ENCODE measurements at places on chromosomes 5 and 9.
A peak's percentile ranks its signal among the peaks of the same experiment; 100 is the strongest.

GRCh38 chr9:437066-437465, 222.4 kb downstream of the DOCK8 start:
- no peak for DNase-seq

GRCh38 chr5:39238366-39239105, 19.2 kb upstream of the FYB1 start:
- DNase-seq: peak; percentile 24

GRCh38 chr5:61731267-61731945, 399.3 kb downstream of the ZSWIM6 start:
- DNase-seq: no peak

- no peak for DNase-seq
These were observed 51.1 kb downstream of the GCNT1 start for GRCh38 chr9:76510041-76510440.

DNA sequence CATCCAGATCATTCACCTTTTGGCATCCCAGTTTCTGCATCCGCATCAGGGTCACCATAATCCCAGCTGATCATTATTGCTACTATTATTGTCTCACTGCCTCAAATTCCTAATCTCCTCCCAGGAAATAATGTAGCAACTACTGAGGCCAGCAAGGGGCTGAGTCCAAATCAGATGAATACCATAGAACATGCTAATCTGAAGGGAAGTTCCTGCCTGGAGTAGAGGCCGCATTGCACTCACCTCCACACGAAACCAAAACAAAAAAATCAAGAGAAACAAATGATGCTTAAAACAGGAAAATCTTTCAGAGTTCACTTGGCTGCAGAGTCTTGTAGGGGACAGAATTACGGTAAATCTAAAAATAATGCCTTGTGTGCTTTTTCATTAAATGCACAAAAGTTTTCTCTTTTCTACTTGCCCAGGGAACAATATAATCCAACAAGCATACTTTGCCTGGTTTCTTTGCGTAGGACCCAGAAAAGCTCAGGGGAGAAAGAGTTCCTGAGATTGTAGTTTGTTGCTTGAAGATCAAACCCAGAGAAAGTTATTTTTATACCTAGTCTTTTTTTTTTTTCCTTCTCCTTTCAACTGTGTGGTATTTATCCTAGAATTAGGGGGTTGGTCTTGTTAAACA, 87.7 kb upstream of the KLF4 start:
- no peak for DNase-seq

DNA sequence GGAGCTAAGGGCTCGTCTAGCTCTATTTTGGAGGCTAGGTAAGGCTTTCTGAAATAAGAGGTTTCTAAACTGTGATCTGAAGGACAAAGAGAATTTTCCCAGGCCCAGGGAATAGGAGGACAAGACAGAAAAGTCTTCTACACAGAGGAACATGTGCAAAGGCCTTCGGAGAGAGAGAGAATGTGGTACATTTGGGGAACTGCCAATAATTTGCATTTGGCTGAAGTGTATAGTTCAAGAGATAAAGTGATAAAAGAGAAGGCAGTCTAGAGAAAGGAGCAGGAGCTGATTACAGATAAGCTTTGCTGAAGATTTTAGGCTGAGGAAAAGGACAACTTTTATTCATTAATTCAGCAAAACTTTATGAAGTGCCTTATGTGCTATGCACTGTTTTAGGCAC, 214.4 kb upstream of the ELL2 start:
- no peak for DNase-seq

GRCh38 chr9:113588936-113589335, 125.4 kb downstream of the RGS3 start:
- DNase-seq: no peak

GRCh38 chr9:22427226-22427880, 19.3 kb upstream of the DMRTA1 start:
- no peak for DNase-seq

DNA sequence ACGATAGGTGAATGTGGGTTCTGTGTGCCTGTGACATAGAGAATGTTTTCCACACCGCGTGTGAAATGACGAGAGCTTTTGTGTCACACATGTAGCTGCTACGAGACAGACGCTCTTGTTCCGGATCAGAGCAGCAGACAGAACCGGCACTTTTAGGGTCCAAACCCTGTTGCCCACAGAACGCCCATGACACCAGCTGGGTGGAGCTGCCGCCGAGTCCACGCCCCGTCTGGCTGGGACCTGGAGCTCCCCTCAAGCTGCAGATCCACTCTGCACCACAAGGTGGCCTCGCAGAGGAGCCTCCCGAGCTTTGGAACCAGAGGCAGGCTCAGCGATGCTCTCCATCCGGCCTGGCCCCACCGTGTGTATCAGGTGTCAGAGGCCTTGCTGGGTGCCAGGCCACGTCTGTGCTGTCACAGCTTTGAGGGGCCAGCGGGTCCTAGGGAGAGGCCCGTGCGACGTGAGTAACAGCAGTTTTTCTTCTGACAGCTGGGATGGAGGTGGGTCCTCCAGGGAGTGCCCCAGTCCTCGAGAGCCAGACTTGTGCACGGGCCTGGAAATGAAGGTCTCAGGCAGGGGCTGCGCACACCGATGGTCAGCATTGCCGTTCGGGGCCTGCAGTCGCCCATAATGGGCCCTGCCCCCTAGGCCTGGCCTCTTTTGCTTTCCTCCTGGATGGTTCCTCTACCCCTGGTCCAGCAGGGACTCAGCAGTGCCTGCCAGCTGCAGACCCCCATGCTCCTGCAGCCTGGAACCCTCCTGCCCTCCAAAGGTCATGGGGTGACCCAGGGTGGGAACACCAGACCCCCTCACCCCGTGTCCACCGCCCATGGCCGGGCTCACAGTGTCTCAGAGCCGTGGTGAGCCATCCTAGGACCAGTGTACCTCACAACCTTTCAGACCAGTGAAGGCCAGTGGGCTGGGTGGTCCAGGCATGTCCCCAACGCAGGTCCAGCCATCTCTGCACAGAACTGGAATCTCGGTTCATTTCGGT, 2.5 kb upstream of the LRRC14B start:
- DNase-seq: peak; percentile 79

DNA sequence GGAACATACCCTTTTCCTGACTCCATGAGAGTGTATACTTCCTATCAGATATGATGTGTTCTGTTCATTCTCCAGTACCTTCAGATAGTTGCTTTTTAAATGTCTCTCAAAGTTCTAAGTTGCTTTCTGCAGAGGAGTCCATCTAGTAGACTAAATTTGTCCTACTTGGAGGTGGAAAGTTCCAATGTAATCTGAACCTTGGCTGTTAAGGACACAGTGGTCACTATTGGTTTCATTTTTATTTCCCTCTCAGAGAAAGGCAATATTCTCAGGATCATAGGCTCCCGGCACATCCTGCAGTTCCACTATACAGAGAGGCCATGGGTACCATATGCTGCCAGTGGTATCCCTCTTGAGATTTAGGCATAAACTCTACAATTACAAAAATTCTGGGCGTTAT, 634.6 kb downstream of the LRRC70 start:
- DNase-seq: no peak

- DNase-seq: peak; percentile 71
These were observed 19.7 kb downstream of the GPR107 start for GRCh38 chr9:130073373-130073772.

GRCh38 chr5:2240118-2240904, 357.6 kb upstream of the IRX4 start:
- no peak for DNase-seq

GRCh38 chr5:152164860-152165259, 240.2 kb upstream of the GLRA1 start:
- DNase-seq: no peak

GRCh38 chr5:113572716-113573115, 59.2 kb downstream of the YTHDC2 start:
- no peak for DNase-seq

- no peak for DNase-seq
These were observed 596.2 kb upstream of the DAB2 start for GRCh38 chr5:40021007-40021406.

DNA sequence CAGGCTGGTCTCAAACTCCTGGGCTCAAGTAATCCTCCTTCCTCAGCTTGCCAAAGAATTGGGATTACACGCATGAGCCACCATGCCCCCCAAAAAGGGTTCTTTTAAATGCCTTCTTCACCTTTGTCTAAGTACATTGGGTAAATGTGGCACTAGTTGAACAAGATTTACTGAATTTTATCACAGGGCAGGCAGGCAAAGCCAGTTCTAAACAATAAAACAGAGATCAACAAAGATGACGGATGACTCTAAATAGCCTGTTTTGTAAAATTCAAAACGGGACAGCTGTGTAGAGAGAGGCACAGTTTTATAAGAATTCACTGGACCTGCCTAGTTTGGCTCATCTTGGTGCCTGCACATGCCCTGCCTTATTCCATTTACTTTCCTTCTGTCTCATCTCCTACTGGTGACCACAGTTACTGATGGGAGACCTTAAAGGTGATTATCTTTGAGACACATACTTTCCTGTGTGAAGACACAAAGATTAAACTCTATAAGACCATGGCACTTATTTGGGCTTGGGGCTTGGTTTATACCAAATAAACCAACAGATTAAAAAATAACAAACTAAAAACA, 149.6 kb upstream of the DMRT1 start:
- DNase-seq: no peak

GRCh38 chr5:165349735-165350134, 1844.3 kb downstream of the MAT2B start:
- DNase-seq: peak; percentile 97

- no peak for DNase-seq
These were observed 2.8 kb upstream of the AMBP start for GRCh38 chr9:114080773-114081440.

GRCh38 chr5:149035372-149035790, 27.5 kb downstream of the SH3TC2 start:
- peak; percentile 77 for DNase-seq

DNA sequence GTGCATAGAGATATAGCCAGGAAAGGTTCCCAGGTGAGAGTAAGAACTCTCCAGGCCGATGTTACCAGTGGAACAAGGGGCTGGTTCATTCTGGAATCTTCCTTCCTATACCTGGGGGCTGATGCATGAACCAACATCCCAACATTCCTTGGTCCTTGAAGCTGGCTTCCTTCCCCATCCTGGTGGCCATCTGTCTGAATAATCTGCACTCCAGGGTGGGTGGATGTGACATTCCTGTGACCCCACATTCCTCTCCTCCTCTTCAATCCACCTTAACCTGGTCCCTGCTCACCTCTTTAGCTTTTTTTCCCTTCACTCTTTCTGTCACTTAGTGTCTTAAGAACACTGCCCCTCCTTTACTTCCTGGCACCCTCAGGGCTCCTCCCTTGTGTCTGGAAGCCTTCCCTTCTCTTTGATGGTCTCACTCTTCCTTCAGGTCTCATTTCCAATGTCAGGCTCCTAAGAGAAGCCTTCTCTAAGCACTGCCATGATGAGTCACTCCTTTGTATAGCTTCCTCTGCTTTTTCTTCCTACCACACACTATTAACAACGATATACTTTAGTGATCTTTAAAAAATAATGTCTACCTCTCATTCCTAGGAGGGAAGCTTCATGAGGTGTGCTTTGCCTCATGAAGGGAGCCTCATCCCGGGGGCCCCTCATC, 80.3 kb downstream of the BOD1 start:
- DNase-seq: no peak

DNA sequence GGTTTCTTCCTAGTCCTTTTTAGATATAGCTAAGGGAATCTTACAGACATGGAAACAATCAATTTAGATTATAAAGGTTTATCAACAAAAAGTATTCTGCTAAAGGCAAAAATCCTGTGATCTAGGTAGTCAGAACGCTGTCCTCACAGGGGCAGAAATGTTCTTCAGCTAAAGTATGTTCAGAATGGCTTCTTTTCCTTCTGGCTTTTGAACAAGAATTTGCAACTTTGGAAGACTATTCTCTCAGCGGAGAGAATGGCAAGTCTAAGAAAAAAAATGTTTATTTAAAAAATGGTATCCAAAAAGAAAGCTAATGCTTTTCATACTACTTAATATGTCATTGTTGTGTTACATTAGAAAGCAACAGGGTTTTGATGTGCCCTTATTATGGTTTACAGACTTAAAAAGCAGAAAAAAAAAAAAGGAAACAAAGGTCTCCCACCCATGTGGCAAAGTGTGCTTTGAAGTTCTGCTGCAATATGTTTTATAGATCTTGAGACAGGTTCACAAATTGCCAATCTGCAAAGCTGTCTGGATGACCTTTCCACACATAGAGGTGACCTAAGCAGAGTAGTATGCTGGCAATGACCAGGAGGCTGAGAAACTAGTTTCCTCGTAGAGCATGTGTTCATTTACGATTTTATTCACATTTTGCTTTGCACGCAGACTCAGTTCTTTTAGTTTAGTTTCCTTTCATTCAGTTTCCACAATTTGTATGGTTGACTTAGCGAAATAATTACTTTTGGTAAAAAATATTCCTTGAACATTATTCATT, 45.1 kb upstream of the PJA2 start:
- no peak for DNase-seq

- DNase-seq: peak; percentile 92
These were observed at the start of gene UNC13B for GRCh38 chr9:35161713-35162604. Gene UNC13B, plus strand, starts transcription at chr9:35162009. Its CDS starts 275 bp downstream, at chr9:35162284.
